Urothelium cell line (cell line): ENCODE measurements at places on chromosomes 2 and 18.

DNA sequence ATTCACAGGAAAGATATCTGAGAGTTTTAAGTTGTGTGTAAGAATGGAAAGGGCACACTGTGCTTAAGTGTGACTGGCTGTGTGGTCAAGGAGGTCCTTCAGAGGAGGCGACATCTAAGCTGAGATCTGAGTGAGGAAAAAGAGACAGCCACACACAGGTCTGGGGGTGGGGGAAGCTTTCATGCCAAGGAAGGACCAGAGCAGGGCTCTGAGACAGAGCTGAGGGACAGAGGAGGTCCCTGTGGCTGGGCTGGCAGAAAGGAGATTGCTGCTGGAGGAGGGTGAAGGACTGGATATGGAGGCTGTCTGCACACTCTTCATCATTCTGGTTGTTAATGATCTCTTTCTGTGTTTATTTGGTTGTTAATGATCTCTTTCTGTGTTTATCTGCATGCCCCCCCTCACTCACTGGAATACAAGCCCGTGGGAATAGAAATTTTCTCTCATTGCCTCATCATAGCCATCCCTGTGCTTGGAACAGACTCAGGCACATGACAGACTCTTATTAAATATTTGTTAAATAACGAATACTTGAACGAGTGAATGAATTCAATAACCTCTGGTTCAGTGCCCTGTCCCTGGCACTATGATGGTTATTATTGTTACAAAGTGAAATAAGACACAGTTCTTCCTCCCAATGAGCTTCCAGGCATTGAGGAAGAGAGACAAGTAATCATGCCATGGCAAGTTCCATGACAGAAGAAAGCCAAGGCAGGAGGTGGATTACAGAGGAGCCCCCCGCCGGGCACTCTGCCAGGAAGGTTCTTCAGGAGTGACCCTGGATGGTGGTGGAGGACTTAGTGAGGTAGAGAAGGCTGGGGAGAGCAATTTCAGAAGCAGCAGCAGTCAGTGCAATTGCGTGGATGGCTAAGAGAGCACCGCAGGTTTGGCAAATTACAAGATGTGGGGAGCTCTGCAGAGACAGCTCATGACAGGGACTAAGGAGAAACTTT, 399.4 kb upstream of the HS6ST1 start:
- DNase-seq = no peak

DNA sequence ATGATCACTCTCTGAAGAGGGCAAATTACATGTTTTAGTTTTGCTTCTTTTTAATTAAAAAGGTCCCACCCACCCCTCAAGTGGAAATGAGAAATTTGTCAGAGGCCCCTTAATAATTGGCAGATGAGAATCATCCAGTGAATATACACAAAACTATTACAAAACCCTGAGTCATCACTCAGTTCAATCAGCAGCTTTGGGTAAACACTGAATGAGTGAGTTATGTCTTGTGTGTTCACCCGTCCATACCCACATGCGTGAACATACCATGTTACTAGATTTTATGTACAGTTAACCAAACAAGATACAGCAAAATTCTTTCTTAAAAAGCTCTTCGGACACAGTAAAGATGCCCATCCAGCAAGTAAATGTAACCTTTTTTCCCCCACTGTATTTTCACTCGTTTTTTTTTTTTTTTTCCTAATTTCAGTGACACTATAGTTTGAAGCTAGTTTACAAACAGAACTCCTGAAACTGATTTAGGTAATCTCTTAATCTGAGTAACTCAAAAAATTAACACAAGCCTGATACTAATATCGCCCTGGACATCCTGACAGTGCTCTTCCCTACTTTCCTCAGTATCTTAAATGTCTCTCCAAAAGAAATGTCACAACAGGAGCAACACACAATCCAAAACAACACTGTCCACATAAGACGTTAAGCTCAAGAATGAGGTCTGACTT, 1.4 kb downstream of the PSME4 start:
- DNase-seq = peak; percentile 50

GRCh38 chr2:45700407-45701013, 49.0 kb downstream of the PRKCE start:
- DNase-seq = no peak

GRCh38 chr2:24409700-24410556, 49.6 kb upstream of the ITSN2 start:
- peak; percentile 76 for DNase-seq

DNA sequence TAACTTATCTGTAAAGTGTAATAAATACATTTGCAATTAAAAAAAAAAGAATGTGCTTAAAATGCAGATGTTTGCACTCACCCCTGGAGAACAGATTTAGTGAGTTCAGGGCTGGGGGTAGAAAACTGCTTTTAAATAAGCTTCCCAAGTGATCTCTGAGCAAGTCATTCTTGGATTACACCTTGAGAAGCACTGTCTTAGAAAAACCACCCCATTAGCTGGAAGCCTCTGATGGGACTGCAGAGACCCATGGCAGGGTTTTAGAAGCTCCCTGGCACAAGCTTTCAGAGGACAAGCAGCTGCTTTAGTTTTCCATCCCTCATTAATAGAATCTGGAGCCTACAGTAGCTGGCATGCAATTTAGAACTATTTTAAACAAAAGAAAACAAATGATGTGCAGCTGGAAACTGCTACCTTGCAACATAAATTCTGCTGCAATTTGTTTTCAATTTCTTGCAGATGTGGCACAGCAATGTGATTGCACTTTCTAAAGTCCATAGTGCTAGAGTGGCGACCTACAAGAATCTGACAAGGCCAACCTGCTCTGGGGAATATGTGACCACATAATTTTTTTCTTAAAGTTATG, 141.5 kb downstream of the CDC42EP3 start:
- DNase-seq = no peak

DNA sequence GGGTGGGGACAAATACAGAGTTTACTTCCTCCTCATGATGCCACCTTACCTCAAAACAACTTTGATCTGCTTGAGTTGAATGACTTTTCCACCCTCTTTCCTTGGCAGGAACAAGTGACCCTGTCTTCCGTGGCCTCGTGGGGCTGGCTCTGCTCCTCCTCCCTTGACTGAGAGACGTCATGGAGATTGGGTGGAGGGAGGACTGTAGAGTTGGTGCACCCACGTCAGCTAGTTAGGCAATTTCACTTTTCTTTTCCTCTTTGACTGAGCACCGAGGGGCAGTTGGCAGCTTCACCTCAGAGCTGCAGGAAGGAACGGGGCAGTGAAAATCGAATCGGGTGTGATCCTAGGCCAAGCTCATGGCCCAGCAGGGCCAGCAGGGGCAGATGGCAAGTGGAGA, at the start of gene SP140:
Gene SP140, plus strand, starts transcription at position 251 of the 400 bp plus-strand sequence. Its CDS starts 109 bp downstream, at position 360.
- DNase-seq = no peak

- DNase-seq = peak; percentile 31
Measured at GRCh38 chr2:230671117-230671516, 41.5 kb upstream of the CAB39 start.

DNA sequence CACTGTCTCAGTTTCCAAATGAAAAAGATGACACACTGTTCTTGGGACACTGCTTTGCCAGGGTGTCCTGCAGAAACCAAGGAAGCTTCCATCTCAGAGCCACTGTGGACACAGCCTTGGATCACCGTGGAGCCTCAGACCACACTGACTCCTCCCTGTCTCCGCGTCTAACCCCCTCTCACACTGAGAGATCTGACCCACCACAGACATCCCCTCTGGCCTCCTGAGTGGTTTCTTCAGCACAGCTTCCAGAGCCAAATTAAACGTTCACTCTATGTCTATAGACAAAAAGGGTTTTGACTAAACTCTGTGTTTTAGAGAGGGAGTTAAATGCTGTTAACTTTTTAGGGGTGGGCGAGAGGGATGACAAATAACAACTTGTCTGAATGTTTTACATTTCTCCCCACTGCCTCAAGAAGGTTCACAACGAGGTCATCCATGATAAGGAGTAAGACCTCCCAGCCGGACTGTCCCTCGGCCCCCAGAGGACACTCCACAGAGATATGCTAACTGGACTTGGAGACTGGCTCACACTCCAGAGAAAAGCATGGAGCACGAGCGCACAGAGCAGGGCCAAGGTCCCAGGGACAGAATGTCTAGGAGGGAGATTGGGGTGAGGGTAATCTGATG, 113.4 kb upstream of the PKDCC start:
- DNase-seq = no peak

DNA sequence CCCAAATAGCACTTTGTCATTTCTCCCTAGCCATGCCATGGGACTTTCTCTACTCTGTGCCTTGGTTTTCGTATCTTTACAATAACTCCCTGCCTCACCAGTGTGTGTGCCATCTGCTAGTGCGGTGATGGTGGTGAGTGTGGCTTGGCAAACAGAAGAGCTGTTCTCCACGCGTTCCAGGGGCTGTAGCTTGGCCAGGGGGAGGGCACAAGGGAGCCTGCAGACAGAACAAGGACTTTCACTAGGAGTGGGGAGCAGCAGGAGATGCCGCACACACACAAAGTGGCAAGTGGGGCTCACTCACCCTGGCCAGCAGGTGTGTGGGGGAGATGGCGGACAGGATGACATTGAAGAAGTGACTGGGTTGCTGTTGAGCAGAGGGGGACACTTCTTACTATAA, 196.9 kb downstream of the HAUS1 start:
- no peak for DNase-seq

DNA sequence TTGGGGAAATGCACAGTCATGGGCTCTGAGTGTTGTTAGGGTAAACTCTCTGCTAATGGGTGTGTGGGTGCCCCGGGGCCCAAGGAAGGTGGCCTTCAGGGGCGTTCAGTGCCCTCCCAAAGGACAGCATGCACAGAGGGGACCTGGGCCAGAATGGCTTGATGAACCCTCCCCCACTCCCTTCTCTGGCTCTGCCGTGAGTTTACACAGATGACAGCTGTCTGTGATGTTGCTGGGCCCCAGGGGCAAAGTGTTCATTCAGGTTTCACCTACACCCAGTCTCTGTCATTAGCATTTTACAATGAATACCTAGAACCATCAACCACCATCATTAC, 3.2 kb downstream of the NPPC start:
- DNase-seq = no peak

GRCh38 chr2:43854671-43855070, 15.9 kb downstream of the ABCG8 start:
- peak; percentile 0 for DNase-seq

- DNase-seq = peak; percentile 25
Measured at GRCh38 chr2:231545105-231545902, 15.1 kb upstream of the NMUR1 start.

DNA sequence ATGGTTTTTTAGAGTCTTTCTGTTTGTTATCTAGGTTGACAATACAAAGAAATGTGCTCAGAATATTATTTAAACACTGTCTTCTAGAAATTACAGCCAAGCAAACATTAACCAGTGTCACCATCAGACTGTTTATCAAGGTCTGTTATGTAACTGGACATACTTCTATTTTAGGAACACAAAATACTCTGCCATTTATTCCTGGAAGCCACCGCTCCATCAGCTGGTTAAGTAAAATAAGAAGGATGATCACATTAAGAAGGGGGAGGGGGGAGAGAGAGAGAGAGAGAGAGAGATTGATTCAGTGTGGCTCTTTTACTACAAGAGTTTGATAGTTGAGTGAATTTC, 47.9 kb downstream of the MBP start:
- DNase-seq = no peak

DNA sequence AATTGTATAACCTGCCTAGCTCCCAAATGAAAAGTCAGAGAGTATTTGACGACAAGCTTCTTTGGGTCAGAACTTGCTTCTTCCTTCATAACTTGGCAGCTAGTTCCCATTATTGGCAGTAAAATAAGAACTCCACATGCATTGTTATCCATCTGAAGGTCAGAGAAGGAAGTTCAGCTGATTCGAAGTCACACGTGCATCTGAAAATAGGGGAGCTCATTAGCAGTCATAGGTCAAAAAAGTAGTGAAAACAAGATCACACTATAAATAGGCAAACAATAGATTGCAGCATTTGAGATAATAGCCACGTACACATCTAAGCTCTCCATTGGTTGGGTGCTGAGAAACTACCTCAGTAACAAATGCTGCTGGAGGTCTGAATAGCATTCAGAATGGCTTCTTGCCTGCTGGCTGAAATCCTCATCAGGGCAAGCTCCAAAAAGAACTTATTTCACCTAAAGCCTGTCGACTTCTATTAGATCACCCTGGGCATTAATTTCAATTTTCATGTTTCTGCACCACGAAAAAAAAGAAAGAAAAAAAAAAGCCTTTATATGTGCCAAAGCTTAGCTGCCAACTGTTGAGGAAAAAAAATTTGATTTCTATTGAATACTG, 1492.9 kb upstream of the CELF4 start:
- no peak for DNase-seq

DNA sequence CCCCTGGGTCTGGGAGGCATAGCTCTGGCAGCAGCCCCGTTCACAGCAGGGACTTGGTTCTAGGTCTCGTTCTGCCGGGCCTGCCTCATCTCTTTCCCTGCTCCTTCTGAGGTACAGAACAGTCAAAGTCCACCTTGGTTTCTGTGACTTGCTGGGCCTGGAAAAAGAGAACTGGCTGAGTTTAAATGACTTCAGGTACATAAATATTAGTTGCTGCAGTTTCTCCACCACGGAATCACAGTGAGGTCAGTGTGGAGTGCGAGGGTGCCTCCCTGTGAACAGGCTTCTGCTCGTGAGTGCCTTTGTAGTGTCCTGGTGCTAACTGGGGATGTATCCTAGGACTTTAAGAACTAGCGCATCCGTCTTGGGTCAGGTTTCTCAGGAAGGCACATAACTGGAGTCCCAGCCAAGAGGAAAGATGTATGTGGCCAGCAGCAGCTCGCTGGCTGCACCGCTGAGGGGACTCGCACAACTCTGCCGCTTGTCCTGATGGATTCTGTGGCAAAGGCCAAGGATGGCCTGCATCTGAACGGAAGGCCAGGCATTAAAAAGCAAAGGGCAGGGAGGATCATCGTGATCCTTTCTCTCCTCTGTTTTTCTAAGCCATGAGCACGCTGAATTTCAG, 188.6 kb downstream of the SH3RF3 start:
- DNase-seq = no peak

GRCh38 chr2:1477196-1478040, 64.2 kb downstream of the TPO start:
- no peak for DNase-seq

GRCh38 chr2:132430895-132431294, 14.3 kb downstream of the GPR39 start:
- DNase-seq = no peak

DNA sequence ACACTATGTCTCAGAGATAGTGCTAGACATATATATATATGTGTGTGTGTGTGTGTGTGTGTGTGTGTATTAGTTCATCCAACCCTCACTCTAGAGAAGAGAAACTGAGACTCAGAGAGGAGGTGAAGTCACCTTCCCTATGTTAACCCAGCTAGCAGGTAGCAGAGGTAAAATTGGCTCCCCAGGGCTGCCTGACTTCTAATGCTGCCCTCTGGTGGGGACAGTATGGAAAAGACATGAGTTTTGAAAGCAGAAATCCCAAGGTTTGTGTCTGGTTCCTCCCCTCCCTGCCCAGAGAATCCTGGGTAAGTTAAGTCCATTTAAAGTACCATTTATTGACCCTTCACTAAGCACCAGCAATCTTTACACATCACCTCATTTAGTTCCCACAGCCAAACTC, 137.7 kb downstream of the THNSL2 start:
- peak; percentile 57 for DNase-seq

GRCh38 chr2:39304729-39305128, 61.0 kb upstream of the CDKL4 start:
- no peak for DNase-seq

- peak; percentile 81 for DNase-seq
Measured at GRCh38 chr18:4125224-4125623, 329.9 kb downstream of the DLGAP1 start.
